ENCODE measurements at places on chromosomes 6 and 20. TPM values are rescaled to one million over a fixed set of nuclear protein-coding genes. Genes with fewer than 3 reads are reported as not detected.
A peak's percentile ranks its signal among the peaks of the same experiment; 100 is the strongest.

DNA sequence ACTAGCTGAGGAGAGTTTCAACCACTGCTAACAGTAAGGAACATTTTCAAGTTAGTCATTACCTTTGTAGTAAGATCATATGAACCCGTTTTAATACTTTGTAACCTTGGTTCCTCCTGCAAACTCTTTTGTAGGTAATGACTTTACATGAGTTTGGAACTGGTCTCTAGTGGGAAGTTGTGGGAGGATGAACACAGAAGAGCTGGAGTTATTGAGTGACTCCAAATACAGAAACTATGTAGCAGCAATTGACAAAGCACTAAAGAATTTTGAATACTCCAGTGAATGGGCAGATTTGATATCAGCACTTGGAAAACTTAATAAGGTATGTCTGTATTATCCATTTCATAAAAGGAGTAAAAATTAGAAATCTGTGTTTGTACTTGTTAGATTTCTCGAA, 29.3 kb downstream of the DOP1A start:
- H3K27ac ChIP-seq = no peak overlapping the region
- no peaks in the 10 kb centered on the region for H3K36me3 ChIP-seq
- H3K4me3 ChIP-seq = no peak overlapping the region
- no peaks in the 10 kb centered on the region for H3K27me3 ChIP-seq
- no peaks in the 10 kb centered on the region for H3K4me1 ChIP-seq

DNA sequence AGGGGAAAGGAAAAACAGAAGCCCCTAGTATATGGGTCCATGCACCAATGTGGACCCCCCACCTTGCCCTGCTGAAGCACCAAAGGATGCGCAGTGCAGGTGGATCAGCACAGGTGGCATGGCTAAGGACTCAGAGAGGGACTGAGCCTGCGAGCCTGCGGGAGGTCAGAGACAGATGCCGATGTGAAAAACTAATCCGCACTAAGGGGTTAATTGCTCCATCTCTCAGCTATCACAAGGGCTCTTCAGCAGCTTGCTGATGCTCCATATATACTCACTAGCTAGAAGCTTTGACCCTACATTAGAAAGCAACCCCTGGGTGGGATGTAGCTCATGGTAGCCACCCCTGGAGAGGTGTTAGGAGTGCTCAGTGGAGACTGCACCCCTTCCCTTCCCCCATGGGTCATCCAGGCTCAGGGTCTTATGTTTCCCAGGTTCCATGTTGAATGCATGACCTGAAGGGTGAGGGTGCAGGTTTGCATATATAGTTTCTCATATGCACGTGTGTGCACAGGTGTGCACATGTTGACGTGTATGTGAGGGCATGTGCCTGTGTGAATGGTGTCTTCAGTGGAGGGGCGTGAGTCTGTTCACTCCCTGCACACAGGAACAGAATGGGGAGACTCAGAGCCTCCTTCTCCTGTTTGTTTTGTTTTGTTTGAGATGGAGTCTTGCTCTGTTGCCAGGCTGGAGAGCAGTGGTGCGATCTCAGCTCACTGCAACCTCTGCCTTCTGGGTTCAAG, 13.4 kb upstream of the IP6K3 start:
- H3K27ac ChIP-seq = no peak overlapping the region
- no peak overlapping the region for H3K4me3 ChIP-seq
- no peaks in the 10 kb centered on the region for H3K4me1 ChIP-seq
- H3K36me3 ChIP-seq = no peaks in the 10 kb centered on the region

DNA sequence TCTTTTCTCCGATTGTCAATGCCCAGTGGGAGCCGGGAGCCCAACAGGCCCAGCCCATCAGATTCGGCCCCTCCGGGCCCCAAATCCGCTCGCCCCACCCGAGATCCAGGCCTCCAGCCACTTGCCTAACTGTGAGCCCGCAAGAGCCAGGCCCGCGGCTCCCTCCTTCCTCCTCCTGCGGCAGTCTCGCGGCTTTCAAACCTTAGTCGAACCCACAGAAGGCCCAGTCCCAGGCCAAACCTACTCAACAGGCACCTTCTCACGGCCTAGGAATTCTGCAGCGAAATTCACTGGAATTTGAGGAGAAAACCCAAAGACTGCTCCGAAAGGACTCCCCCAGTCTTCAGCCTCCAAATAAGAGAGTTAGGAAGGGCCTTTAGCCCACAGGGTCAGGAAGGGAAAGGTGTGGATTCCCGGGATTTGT, 2.8 kb upstream of the TFAP2A start:
- no peaks in the 10 kb centered on the region for H3K4me1 ChIP-seq
- no peaks in the 10 kb centered on the region for H3K27me3 ChIP-seq
- no peaks in the 10 kb centered on the region for H3K36me3 ChIP-seq
- no peak overlapping the region for H3K27ac ChIP-seq
- no peak for DNase-seq

- H3K4me3 ChIP-seq = no peak overlapping the region
- no peaks in the 10 kb centered on the region for H3K27me3 ChIP-seq
- no peaks in the 10 kb centered on the region for H3K36me3 ChIP-seq
- no peaks in the 10 kb centered on the region for H3K4me1 ChIP-seq
- no peak for DNase-seq
Observed at GRCh38 chr6:25612666-25613065, 39.3 kb upstream of the SCGN start.

DNA sequence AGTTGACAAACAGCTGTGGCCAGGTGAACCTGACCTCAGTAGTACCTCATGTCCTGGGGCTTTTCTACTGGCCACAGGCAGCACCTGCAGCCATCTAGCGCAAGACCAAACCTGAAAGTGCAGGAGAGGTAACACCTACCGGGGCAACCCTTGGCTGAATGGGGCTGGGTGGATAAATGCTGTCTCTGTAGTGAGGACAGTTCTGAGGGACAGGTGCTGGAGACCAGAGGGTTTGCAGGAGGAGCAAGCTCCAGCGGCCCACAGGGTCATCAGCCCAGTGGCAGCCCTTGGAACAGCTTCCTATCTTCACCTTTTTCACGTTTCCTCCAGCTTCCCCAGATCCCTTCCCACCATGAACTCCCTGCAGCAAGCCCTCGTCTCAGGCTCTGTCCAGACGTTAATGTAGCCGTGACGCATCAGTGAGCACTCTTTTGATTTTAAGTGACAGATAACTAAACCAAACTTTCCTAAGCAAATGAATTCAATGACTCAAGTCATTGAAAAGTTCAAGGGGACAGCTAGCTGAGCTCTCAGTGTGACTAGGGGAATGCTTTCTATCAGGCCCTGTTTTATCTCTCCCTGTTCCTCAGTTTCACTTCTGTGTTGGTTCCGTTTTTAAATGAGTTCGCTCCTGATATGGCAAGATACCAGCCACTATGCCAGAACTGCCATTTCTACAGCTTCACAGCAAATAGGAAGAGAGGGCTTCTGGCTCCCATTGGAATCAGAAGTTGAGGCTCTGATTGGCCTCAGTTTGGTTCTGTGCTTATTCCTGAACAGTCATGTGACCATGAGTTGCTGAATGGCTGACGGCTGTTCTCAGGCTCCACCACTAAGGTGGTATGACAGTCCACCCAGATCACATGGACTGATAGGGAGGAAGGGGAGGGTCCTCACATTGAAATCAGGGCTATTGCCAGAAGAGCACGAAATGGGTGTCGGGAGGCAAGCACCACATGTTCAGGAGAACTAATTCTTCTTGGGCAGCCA, 12.1 kb upstream of the PFDN4 start:
- no peak overlapping the region for H3K4me3 ChIP-seq
- no peak for DNase-seq

- H3K27ac ChIP-seq = no peak overlapping the region
- no peak for DNase-seq
- no peaks in the 10 kb centered on the region for H3K4me1 ChIP-seq
- H3K4me3 ChIP-seq = no peak overlapping the region
Observed at GRCh38 chr6:679282-679681, 13.7 kb downstream of the EXOC2 start.

GRCh38 chr6:145631374-145631773, 103.9 kb downstream of the EPM2A start:
- H3K4me1 ChIP-seq = no peaks in the 10 kb centered on the region
- no peaks in the 10 kb centered on the region for H3K27me3 ChIP-seq
- H3K27ac ChIP-seq = no peak overlapping the region
- H3K36me3 ChIP-seq = peaks cover 6% of the 10 kb centered on the region

GRCh38 chr20:15364781-15365180, 1027.4 kb upstream of the FLRT3 start:
- H3K36me3 ChIP-seq = no peaks in the 10 kb centered on the region
- H3K27ac ChIP-seq = no peak overlapping the region
- no peaks in the 10 kb centered on the region for H3K27me3 ChIP-seq
- H3K4me1 ChIP-seq = no peaks in the 10 kb centered on the region

- H3K27ac ChIP-seq = no peak overlapping the region
- no peak overlapping the region for H3K4me3 ChIP-seq
- DNase-seq = no peak
- H3K4me1 ChIP-seq = no peaks in the 10 kb centered on the region
Observed at GRCh38 chr20:31749223-31749622, 10.1 kb downstream of the TPX2 start.

- H3K4me3 ChIP-seq = peak overlapping the region; percentile 97
- DNase-seq = peak; percentile 84
- peak overlapping the region; percentile 54 for H3K27ac ChIP-seq
- no peaks in the 10 kb centered on the region for H3K27me3 ChIP-seq
- H3K4me1 ChIP-seq = no peaks in the 10 kb centered on the region
- H3K36me3 ChIP-seq = no peaks in the 10 kb centered on the region
Observed at GRCh38 chr20:36461600-36462439, 79.5 kb upstream of the MYL9 start.

DNA sequence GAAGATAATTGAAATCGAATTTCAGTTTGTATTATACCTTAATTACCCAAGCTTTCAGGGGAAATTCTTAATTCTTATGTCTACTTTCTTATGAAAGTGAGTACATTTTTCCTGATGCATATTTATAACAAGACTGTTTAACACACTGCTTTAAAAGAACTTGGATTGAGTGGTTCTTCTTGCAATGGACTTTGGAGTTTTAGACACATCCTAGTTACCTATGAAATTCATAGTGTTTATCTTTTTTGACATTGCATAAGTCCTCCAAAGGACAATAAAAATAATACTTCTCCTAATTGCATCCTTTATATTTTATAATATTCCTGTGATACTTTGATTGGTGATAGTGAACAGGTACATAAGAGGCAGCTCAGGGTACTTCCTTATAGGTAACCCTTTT, 395.6 kb upstream of the FLRT3 start:
- H3K27me3 ChIP-seq = no peaks in the 10 kb centered on the region
- H3K4me1 ChIP-seq = no peaks in the 10 kb centered on the region
- DNase-seq = no peak
- no peaks in the 10 kb centered on the region for H3K36me3 ChIP-seq
- no peak overlapping the region for H3K4me3 ChIP-seq

OPRL1 gene
- 2.9 TPM for total RNA-seq

SLC17A4 gene
- not detected for total RNA-seq

SCRT2 gene
- not detected for total RNA-seq

PRL gene
- total RNA-seq = not detected

TAGAP gene
- 5.8 TPM for total RNA-seq

MYCT1 gene
- 20.1 TPM for total RNA-seq

ADGRF4 gene
- total RNA-seq = not detected

AHCY gene
- total RNA-seq = 37.9 TPM

LAMA4 gene
- total RNA-seq = 150 TPM

HUS1B gene
- total RNA-seq = 1.4 TPM

TOX2 gene
- 11.9 TPM for total RNA-seq
